Ureter (tissue), 1 donor: ENCODE measurements at places on chromosomes 7 and 10.

DNA sequence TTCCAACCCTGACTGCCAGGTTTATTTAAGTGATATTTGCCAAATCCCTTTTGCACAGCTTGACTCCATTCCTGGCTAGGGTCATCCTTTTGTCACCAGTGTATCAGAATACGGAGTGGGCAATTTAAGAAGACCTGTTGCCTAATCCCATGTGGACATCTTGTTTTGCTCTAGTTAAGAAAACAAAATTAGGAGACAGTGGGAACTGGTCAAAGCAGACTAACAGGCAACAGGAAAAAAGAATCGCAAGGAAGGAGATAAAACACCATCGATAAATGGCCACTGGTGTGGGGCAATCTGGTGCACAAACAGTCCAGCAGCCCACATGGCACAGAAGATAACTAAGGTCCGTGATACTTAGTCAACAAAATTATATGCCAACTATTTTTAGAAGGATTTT lies 21.4 kb downstream of the KDM7A start:
- no peak for DNase-seq

GRCh38 chr10:15263657-15264323 lies 95.3 kb upstream of the NMT2 start:
- no peak for DNase-seq

DNA sequence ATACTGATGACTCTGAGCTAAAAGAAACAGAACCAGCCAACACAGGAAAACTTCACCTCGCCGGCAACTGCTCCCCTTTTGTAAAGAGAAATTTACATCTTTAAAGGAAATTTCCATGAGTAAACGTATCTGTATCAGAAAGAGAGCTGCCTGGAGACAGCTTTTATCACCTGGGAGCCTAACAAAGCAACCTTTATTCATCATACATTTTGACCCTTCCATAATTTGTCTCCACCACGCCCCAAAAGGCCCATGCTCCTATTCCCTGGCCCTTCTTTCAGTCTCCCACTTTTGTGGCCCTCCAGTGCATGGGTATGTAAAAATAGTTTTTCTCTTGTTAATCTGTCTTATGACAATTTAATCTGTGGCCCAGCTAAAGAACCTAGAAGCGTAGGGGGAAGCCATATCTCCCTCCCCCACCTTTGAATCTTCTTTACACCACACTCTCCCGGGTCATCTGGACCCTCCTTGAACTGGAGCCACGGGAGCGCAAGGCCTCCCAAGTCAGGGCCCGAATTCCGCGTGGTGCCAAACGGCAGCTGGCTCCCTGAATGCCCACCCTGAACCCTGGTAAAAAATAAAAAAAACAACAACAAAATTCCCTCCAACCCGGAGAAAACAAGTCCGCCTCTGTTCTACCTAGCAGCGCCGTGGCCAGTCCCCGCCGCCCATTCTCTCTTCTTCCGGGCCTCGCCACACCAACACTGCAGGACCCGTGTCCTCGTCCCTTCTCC lies 15.4 kb upstream of the FKBP9 start:
- DNase-seq = no peak

- no peak for DNase-seq
These were observed 43.4 kb downstream of the BPGM start for GRCh38 chr7:134690016-134690415.

GRCh38 chr7:24284699-24285506 lies 913 bp downstream of the NPY start:
- DNase-seq = no peak

GRCh38 chr10:12388671-12389070 lies 39.3 kb downstream of the CAMK1D start:
- no peak for DNase-seq

- DNase-seq = peak; percentile 63
These were observed 60.0 kb upstream of the PDLIM1 start for GRCh38 chr10:95350830-95351228.

GRCh38 chr10:33114451-33114952 lies 156.5 kb upstream of the ITGB1 start:
- DNase-seq = no peak

GRCh38 chr7:150737265-150738055 lies at the start of gene GIMAP5:
Gene GIMAP5 (plus strand): TSS chr7:150737418. CDS start chr7:150740885, 3,467 bp downstream.
- DNase-seq = no peak

DNA sequence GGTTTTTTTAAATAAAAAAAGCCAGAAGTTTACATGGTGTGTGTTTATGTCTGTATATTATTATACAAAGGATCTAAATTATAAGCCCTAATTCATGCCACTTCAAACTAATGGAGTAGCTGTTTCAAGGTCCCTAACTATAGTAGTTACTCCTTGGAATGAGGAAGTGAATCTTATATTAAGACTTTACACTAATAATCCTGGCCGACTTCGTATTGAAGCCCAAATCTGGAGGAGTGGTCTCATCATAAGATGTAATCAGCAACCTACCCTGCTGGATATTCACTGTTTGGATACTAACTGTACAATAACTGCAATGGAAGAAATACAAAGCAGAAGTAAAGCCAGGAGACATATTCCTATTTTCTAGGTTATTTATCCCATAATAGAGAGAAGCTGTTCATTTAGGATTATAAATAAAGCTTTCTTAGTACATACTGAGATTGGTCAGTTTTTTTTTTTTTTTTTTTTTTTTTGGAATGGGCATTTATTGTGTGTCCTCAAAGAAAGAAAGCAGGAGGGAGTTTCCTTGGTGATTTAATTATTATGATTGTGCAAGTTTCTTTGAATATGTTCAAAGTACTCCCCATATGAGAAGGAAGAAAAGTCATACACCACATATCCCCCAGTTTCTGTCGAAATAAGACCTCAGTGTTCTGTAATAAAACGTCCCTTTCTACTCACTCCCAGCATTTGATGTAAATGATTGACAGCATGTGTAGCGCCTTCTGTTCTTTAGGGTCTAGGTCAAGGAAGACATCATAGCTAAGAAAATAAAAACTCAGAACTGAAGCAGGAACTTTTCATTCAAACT lies 397.8 kb downstream of the EXOC4 start:
- DNase-seq = no peak

DNA sequence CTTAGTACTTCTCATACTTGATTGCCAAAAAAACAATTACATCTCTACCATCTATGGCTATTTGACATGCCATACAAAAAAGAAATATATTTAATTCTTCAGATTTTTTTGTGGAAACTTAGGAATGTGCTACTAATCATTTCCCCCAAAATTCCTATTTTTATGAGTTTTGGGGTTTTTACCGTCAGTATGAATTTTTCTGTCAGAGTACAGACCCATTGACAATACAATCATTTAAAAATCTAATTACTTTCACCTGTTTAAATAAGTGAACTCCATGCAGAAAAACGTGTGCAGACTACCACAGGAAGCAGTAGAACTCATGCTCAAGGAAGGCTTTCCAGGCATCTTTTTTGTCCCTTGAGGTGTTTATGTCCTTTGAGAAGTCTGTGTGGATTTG lies 48.8 kb upstream of the FOXP2 start:
- DNase-seq = no peak

- no peak for DNase-seq
These were observed 25.3 kb downstream of the ZRANB1 start for GRCh38 chr10:124967255-124967654.

DNA sequence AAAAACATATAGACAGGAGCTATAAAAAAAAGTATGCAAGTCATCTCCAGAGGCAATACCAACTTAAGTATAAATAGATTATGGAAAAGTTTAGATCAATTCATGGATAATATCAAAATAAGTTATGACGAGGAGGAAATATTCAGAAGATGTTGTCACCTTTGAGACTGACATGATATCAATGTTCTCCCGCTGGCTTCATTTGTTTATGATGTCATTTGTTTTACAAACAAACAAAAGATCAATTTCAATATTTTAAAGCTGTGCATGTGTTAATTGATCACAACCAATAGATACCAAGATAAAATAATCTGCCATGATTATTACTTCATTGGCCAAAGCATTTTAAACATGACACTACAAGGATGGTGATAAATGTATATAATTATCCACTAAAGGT lies 43.5 kb downstream of the SLC16A12 start:
- no peak for DNase-seq

DNA sequence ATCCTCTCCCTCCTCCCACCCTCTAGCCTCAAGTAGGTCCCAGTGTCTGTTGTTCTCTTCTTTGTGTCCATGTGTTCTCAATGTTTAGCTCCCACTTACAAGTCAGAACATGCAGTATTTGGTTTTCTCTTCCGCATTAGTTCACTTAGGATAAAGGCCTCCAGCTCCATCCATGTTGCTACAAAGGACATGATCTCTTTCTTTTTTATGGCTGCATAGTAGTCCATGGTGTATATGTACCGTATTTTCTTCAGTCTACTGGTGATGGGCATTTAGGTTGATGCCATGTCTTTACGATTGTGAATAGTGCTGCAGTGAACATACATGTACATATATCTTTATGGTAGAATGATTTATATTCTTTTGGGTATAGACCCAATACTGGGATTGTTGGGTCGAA lies 1.6 kb upstream of the GOT1 start:
- no peak for DNase-seq

DNA sequence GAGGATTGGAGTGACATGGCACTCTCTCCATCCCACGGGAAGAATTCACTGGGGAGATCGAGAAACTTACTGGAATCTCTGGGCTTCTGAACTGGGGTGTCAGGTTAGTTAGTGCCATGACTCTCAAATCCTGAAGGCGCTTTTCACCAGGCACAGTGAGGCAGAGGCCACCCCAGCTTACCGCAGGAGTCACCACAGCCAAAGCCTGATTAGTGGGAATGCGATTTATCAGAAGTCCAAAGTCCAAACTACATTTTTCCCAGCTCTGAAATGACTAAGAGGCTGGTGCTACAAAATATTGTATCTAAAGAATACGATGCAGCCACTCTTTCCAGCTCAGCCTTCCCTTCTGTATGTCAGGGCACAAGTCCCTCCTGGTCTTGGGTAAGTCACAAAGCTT lies 334.8 kb upstream of the SHH start:
- no peak for DNase-seq
